IPS DF 6.9 (cell line): ENCODE measurements at places on chromosomes 11 and 22.

DNA sequence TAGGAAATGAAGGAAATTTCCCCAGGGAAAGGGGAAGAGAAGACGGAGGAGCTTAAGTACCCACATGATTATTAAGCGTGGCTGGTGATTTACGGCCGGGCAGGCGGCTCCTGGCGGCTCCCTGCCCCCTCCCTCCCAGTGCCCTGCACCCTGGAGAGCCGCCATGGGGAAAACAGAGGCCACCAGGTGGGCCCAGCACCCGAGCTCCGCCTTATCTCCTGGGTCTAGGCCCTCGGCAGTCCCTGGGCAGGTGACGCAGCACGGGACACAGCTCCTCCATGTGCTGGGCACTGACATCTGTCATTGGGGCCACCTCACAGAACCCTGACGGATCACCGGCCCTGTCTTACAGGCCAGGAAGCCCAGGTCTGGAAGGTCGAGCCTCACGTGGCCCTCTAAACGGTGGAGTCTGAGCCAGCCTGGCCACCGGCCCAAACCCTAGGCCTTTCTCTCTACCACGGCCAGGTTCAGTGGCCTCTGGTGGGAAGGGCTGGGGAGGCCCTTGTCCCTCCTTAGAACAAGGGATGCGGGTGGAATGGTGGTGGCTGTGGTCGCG is 60.2 kb upstream of the PPARA start:
- DNase-seq: no peak

GRCh38 chr22:45864959-45865476 is 111.9 kb downstream of the WNT7B start:
- DNase-seq: no peak

- DNase-seq: no peak
Measured at GRCh38 chr11:55572548-55572947, 620 bp downstream of the OR4C16 start.

GRCh38 chr22:39937906-39938305 is 22.3 kb upstream of the TMA7B start:
- DNase-seq: no peak

- DNase-seq: no peak
Measured at GRCh38 chr22:32183625-32184024, 21.2 kb downstream of the RFPL2 start.
